ENCODE measurements at places on chromosomes 2 and 18.
A peak's percentile ranks its signal among the peaks of the same experiment; 100 is the strongest.

DNA sequence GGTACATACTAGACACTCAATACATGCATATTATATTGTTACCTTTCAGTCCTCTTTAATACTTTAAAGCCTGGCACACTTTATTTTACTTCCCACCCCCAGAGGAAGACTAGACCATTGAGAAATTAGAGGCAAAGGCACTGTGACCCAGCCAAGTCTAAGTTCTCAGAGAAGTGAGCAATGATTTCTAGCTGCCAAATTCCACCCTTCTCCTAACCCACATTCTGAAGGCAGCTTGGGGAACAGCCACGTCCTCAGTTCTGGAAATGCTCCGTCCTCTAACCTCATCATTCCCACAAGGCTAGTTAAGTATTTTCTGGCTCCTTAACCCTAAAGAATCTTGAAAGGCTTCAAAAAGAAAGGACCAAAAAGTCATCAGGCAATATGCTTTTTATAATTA is 86.6 kb downstream of the COL5A2 start:
- DNase-seq = no peak

DNA sequence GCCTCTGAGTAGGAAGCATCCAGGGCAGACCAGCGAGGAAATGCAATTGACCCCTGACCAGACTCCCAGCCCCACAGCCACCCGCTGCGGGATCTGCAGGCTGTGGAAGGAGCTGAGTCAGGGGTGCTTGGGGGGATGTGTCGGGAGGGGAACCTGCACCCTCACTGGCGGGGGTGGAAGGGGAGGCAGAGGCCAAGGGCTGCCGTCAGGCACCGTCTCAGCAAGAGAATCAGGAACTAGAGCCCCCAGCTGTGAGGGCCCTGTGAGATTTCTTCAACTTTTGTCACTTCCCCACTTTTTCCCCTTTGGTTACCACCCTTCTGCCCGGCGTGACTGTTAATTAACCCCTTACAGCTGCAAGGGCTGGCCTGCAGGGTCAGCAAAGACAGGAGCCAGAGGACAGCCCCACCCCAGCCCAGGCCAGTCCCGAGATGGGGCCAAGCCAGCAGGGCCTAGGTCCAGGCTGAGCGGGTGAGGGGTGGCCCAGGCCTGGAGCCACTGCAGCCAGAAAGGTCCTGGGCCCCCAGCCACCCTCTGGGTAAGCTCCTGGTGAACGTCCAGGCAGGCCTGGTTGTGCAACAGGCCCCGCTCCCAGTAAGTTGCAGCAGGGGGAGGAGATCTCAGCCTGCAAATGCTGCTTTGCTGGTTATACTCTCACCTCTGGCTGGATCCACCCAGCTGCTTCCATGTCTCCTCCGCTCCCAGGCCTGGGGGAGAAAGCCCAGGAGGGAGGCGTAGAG is 147.0 kb upstream of the ID2 start:
- no peak for DNase-seq

GRCh38 chr2:134127496-134127895 is 126.4 kb upstream of the MGAT5 start:
- no peak for DNase-seq

GRCh38 chr18:23810396-23810795 is 121.1 kb downstream of the LAMA3 start:
- DNase-seq = no peak

- DNase-seq = no peak
Measured at GRCh38 chr2:45332094-45332493, 279.0 kb downstream of the SRBD1 start.

DNA sequence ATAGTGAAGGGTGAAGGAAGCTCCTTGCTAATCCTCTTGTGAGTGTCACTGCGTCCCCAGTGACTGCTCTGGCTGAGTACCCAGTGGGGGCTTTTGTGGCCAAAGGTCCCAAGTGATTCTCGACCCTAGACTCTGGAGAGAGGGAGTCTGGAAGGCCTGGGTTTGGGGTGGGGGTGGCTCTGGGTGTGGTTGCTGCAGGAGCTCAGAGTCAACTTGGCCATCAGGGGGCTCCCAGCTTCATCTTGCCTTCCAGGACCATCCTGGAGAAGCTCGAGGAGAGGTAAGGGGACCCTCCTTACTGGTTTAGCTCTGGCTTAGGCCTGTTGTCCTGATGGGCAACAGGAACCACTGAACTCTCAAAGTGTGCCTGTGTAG is 592 bp downstream of the PSD4 start:
- DNase-seq = no peak

DNA sequence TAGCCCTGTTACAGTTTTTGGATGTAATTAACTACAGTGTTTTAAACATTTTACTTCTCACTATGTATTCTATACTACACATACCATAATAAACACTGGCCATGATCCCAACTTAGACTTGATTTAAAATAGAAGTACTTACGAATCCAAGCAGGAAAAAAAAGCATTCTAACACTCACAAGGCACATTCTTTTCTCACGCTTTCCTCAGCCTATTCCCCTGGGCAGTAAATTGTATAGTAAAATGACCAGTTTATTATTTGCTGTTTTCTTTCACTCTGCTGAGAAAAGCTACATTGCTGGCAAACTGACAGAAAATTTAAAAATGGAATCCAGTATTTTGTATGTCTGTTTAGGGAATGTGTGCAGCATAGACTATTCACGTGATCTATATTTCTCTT is 2.8 kb upstream of the TANC1 start:
- DNase-seq = no peak

DNA sequence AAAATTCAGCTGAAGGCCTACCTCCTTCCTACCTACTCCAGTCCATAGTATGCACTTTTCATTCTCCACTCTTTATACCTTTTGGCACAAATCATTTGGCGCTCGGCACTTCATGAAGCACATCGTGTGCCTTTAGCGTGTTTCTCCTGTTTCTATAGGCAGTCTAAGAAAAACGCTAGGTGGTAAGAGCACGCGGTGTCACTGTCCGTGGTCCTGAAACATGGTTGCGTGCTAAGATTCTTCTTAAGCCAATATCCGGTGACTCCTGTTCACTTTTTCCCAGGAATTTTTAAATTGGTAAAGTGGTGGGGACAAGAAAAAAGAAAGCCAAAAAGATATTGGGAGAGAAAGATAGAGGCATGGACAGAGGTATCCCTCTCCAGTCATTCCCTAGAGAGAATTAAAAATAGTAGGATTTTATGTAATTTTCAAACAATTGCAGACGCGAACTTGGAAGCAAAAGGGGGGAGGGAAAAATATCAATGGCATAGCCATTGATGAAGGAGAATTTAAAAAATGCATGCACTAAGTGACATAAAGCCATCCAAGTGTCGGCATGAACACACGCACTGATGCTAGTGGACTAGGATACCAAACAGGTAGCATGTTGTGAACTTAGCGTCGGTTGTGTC is 1.4 kb upstream of the CTNNA2 start:
- peak; percentile 87 for DNase-seq

- DNase-seq = no peak
Measured at GRCh38 chr2:102708847-102709559, 52.8 kb upstream of the TMEM182 start.

DNA sequence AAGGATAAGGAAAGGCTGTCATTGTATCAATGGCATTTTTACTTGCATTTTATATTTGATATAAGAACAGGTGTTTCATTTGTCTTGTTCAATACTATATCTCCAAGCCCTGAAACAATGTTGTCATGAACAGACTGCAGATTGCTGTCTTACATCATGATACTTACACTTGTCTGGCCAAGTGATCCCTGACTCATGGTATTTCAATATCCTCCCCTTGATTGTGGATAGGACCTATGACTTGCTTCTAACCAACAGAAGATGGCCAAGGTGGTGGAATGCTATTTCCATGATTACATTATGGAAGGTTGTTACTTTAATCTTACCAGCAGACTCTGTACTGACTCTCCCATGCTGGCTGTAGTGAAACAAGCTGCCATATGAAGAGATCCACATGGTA is 471.1 kb downstream of the CCDC85A start:
- DNase-seq = no peak

DNA sequence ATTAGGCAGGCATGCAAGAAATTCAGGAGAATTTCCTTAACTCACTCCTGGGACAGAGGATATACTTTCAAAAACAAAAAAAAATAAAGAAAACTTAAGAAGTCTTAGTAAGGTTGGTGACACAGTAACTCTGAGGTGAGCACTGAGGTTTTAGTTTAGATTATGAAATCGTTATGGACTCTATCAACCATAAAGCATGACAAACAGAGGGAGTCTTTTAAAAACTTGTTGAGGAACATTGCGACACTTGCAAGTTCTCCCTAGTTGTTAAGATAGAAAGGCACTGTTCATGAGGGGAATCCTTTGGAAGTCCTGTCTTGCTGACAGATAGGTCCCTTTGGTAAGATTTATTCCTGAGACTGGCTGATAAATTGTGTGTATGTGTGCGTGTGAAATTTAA is 194.3 kb upstream of the ERBB4 start:
- DNase-seq = no peak

DNA sequence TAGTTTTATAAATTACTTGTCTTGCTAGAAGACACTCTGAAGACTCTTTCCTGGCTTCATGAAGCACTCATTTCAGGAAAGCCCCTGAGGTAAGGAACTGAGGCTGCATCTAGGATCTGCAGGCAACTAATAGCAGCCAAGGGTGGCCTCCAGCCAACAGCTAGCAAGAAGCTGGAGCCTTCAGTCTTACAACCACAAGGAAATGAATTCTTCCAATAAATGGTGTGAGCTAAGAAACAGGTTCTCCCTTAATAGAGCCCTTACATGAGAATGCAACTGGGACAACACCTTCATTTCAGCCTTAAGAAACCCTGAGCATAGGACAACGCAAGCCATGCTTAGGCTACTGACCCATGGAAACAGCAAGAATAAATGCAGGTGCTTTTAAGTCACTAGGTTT is 254.6 kb upstream of the RBBP8 start:
- no peak for DNase-seq
